ENCODE measurements at places on chromosomes 16 and 17.

GRCh38 chr17:59427425-59427921 lies 96.0 kb downstream of the YPEL2 start:
- no peak for DNase-seq

DNA sequence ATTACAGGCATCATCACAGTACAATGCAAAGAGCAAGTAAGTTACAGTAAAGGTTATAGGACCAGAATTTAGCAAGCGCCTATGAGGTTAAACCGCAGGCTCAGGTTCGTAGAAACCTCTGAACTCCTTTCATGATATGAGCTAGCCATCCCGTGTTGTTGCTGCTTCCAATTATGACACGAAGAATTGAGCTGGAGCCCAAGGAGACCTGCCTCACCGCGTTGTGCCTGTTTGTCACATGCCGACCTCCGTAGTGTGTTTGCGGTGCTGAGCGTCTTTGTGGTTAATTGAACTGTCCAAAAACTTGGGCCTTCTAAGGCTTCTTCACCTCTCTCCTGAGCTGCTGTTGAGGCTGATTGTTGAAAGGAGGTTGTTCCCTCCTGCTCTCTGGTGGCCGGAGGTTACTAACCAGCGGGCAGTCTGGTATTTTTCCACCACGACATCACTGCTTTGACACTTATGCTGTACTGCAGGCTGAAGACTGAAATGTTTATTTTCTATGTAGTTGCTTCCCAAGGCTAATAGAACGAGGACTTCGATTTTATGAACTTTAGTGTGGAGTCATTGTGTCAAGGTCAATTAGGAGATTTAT lies 67.5 kb downstream of the SEC14L1 start:
- no peak for DNase-seq

DNA sequence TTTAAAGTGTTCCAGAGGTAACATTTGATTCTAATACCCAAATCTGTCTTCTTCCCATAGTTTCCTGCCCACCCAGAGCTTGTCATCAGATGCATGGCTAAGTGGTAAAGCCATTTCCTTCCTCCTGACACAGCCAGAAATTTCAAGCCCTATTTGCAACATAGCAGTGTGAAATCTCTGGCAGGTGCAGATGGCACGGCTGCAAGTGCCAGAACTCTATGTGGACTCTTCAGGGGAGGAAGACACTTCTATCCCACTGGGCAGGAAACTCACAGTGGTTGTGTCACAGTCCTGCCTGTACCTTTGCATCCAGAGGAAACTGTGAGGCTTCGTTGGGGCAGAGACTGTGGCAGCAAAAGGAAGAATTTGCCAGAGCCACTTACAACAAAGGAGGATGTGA lies 13.2 kb downstream of the DYNLRB2 start:
- no peak for DNase-seq

DNA sequence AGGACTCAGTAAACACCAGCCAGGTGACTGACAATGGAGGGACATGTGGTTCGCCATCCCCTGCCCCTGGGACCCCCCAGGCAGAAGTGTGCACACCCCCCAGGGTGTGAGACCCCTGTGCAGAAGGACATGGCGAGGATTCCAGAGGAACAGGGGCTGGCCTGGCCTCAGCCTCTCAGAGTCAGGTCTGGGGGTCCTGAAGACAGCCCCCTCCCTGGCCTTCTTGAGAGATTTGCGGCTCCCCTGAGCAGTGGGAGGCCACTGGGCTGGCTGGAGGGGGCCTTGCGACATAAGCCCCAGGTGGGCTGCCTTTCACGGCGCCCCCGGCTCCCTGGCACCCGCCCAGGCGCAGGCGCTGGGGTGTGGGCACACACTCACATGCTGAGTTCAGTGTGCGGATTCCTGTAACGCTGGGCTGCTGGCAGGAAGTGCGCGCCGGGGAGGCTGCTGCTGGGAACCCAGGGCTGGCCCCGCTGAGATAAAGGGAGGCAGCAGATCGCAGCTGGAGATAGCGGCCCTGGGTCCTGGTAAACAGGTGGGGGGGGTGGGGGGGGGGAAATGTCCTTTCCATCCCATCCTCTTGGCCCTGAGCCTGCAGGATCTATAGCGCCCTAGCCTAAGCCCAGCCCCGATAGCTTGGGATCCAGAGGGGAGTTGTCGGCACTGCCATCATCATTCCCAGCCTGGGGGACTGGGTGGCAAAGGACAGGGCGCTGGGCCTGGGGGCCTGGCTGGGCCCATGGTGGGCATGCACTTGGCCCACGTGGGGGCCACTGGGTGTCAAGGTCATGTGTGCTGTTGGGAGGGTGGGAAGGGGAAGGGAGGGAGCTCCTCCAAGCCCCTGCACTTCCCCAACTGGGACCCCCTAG lies 27.1 kb downstream of the TMEM235 start:
- no peak for DNase-seq

- DNase-seq = no peak
Measured at GRCh38 chr17:1970843-1971384, 54.2 kb downstream of the RTN4RL1 start.
